ENCODE measurements at places on chromosomes 1 and 21. TPM values are rescaled to one million over a fixed set of nuclear protein-coding genes. Genes with fewer than 3 reads are reported as not detected.

- no peak for DNase-seq
Observed at GRCh38 chr1:225827076-225827475, 17.2 kb downstream of the EPHX1 start.

- peak; percentile 62 for DNase-seq
Observed at GRCh38 chr1:161185732-161186311, 8.5 kb upstream of the B4GALT3 start.

DNA sequence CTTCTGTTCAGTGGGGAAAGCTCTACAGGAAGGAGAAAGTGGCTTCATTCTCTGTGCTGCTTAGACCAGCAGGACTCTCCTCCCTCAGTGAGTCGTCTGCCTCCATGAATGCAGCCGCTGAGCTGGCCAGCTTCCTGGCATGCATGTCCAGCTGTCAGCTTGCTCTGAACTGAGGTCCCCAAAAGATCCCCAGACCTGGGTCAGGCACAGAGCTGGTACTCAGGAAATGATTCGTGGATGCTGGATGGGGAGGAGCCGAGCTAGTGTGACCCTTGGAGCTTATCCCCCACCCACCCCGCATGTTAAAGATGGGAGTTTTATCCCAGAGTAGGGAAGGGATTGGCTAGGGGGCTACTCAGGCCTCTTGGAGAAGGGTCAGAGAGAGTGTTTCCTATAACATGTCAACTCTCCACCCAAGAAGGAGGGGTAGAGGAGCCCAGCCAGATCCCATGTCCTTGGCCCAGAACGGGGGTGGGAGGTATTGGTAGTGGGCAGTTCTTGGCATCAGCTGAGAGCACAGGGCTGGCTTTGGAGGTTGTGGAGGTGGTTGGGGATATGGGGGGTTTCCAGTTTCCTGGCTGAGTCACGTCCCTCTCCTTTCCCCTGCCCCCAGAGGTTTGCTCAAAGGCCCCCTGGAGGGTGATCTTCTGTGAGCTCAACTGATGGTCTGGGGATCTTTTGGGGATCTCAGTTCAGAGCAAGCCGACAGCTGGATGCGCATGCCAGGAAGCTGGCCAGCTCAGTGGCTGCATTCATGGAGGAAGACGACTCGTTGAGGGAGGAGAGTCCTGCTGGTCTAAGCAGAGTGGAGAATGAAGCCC is 110.1 kb downstream of the FOXD2 start:
- no peak for DNase-seq

- no peak for DNase-seq
Observed at GRCh38 chr1:238177960-238178645, 287.4 kb upstream of the ZP4 start.

DNA sequence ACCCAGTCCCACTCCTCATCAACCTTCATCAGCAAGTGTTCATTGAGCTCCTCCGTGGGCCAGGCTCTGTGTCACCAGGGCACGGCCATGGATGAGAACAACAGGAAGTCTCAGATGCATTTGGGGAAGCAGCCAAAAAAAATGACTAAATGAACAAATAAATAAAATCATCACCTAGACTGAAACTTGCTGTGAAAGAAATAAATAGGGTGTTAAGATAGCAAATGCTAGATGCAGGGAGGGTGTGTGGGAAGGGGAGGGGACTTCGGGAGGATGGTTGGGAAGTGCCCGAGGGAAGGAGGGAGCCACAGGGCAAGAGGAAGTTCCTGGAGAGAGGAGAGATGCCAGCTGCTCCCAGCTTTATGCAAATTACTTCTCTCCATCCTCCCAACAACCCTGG is 696.7 kb downstream of the PTPRU start:
- no peak for DNase-seq

PRRX1 gene
- total RNA-seq, result 25.9 TPM
